AG08395 (cell line): ENCODE measurements at places on chromosomes 13 and 19.

GRCh38 chr13:34897220-34897619, 44.9 kb upstream of the NBEA start:
- no peak for DNase-seq

DNA sequence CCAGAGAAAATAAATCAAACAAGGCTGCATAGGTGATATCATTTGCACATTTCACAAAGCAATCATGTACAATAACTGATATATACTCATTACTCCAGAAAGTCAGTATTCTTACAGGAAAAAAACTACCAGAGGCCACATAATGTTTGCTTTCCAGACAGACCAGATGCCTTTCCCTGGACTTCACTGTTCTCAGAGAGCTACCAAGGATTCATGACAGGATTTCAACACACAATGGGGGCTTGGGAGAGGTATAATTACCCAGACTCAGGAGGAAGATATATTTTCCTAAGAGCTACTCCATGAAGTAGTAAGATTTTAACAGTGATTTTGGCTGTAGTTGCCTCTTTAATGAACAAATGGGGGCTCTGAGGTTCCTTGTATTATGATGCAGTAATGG, 110.0 kb downstream of the FOXO1 start:
- no peak for DNase-seq

GRCh38 chr13:27965740-27966640, 3.1 kb downstream of the CDX2 start:
- DNase-seq, result no peak

- no peak for DNase-seq
These were observed 4.6 kb downstream of the NECTIN2 start for GRCh38 chr19:44850641-44851109.

GRCh38 chr19:55305983-55306562, 19.1 kb downstream of the TMEM150B start:
- DNase-seq, result no peak

- DNase-seq, result no peak
These were observed 4.8 kb downstream of the ISYNA1 start for GRCh38 chr19:18433015-18433691.

- DNase-seq, result no peak
These were observed at the start of gene CBLC for GRCh38 chr19:44777715-44778347. TSS of gene CBLC (plus strand) at chr19:44777890. CDS start at chr19:44777932, 42 bp downstream.

DNA sequence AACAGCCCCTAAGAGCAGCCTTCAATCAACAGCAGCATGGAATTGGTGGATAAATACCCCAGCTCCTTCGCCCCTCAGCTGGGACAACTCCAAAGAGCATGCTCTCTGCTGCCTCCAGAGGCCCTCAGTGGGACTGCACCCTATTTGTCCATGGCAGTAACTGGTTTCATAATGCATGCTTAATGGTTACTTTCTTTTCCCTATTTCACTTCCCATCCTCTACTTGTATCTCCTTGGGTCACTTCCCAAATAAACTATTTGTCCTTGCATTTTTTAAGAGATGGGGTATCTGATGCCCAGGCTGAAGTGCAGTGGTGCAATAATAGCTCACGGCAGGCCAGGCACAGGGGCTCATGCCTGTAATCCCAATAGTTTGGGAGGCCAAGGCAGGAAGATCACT, 13.5 kb upstream of the TPM4 start:
- DNase-seq, result no peak

DNA sequence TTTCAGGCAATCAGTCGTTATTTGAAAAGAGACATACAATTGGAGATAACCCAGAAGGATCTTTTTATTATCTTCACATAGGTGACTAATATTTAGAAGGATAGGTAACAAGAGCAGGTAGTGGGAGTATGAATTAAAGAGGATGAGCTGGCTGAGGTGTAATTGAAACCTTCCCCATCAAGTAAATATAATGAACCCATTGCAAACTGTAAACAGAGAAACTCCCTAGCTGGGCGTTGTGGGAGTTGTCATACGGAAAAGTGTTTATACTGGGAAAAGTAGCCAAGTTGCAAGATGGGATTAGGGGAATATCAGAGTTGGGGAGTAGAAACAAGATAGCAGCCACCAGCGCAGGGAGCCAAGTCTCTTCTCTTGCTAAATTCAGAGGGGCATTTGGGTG, 448.4 kb downstream of the COG6 start:
- no peak for DNase-seq

DNA sequence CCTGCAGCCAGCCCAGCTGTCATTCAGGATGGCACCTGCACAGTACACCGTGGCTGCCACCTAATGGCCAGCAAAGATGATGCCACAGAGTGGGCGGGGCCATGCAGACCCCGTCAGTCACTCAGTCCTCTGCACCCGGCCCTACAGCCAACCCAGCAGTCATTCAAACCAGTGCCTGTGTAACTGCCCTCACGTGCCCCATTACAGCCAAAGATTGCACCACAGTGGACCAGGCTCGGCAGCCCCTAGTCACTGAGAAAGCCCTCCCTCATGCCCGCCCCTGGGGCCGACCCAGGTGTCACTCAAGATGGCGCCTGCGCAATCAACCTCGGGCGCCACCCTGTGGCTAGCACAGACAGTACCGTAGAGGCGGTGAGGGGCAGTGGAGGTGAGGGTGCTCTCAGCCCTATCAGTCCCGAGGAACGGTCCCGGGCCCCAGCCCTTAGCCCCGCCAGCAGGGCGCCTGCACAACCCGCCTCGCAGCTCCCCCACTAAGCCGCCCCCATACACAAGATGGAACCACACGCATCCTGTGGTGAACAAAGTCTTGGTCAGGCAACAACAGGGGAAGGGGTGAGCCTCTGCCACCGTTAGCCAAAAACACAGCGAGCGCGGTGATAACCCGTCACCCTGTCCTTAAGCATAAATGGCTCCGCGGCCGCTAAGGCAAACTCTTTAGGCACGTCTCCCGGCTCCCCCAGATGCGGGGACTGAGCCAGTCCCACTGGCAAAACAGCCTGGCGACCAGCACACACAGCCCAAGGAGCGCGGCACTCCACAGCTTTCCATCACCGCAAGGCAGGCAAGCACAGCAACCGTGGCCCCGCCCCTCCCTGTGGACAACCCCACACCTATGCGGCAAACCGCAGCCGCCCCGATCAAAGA, 2.3 kb downstream of the PEG3 start:
- no peak for DNase-seq

DNA sequence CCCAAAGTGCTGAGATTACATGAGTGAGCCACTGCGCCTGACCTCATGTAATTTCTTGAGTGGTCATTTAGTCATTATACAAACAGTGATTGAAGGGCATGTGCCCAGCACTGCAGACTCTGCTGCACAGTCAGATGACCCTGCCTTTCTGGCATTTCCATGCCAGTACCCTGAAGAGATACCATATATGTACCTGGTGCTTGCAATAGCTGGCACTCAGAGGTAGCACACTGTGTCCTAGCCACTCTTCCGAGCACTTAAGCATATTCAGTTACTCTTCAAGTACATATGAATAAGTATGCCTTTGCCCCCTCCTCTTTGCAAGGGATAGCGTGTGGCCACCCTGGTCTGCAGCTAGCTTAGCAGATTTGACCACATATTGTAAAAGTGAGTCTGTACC, 15.5 kb downstream of the STX10 start:
- no peak for DNase-seq
